Nephron progenitor cell (in vitro differentiated cells): ENCODE measurements at places on chromosomes 5 and 9.
A peak's percentile ranks its signal among the peaks of the same experiment; 100 is the strongest.

DNA sequence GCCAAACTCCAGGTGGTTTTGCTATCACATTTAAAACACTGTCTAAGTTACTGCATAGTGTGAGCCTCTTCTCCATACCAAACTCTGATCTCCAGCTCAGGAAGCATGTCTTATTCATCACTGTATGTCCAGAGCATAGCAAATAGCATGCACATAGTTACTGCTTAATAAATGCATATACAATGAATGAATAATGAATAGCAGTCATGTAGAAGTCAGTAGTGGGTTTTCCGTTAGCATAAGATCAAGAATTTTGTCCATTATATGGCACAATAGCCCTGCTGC is 329.4 kb downstream of the ARRDC3 start:
- no peak overlapping the region for H3K4me3 ChIP-seq
- H3K27ac ChIP-seq: peak overlapping the region; percentile 4
- H3K36me3 ChIP-seq: peaks cover 20% of the 10 kb centered on the region
- peaks cover 14% of the 10 kb centered on the region for H3K4me1 ChIP-seq
- no peaks in the 10 kb centered on the region for H3K27me3 ChIP-seq
- no peak for DNase-seq

GRCh38 chr5:54994628-54995027 is 9.2 kb upstream of the ESM1 start:
- peaks cover 16% of the 10 kb centered on the region for H3K4me1 ChIP-seq
- no peak overlapping the region for H3K4me3 ChIP-seq
- no peaks in the 10 kb centered on the region for H3K27me3 ChIP-seq
- no peaks in the 10 kb centered on the region for H3K36me3 ChIP-seq

DNA sequence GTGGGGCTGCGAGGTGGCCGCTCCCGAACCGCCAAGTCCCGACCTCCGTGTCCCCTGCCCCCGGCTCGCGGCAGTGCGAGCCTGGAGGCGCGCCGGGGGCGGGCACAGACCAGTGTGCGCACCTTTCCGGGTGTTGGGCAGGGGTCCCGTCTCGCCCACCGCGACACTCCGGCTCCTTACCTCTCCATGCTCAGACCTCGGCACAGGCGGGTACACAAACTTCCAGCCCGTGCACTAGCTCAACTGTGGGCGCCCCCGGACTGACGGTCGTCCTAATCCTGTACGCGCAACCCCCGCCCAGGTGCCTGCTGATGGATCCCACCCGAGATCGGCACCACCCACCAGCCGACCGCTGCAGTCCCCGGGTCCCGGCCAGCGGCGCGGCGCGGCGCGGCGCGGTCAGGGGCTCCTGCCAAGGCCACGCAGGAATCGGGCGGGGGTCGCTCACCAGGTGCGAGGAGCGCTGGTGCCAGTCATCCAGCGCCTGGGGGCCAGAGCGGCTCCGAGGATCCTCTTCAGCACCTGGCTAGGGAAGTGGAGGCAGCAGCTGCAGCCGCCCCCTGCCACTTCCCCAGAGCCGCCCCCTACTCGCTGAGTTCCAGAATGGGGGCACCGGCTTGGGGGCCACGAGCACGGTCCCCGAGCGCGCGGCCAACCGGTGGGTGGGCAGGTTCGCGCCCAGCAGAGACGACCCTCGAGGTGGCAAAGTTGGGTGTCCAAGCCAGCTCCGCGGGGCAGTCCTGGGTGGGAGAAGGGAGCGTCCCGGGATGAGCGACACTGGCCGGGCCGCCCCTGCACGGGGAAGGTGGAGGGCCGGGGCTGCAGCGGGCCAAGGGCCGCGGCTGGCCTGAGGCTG is 511 bp downstream of the SEMA5A start:
- peaks cover 16% of the 10 kb centered on the region for H3K36me3 ChIP-seq
- peak overlapping the region; percentile 92 for H3K4me3 ChIP-seq
- peak; percentile 51 for DNase-seq
- H3K27ac ChIP-seq: no peak overlapping the region

DNA sequence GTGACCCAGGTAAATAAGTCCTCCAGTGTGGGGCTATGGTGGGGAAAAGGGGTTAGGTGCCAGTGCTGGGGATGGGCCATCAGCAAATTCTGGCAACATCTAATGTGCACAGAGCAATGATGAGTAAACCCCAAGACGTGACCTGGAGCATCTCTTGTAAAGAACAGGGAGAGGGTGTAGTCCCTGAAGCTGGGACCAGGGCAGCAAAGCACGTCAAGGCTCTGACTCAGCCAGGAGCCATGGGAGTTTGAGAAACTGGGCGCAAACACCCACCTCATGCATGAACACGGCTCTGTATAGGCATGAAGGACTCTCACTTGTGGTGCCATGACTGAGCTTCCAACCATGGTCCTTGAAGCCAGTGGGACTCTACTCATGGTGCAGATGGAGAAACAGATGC is 51.8 kb downstream of the DUSP1 start:
- H3K27ac ChIP-seq: no peak overlapping the region
- H3K36me3 ChIP-seq: no peaks in the 10 kb centered on the region
- DNase-seq: no peak
- no peak overlapping the region for H3K4me3 ChIP-seq
- peaks cover 10% of the 10 kb centered on the region for H3K4me1 ChIP-seq

GRCh38 chr5:148011398-148012137 is 52.2 kb upstream of the SPINK5 start:
- H3K36me3 ChIP-seq: no peaks in the 10 kb centered on the region
- no peak overlapping the region for H3K4me3 ChIP-seq
- H3K27ac ChIP-seq: no peak overlapping the region
- H3K4me1 ChIP-seq: peaks cover 10% of the 10 kb centered on the region

DNA sequence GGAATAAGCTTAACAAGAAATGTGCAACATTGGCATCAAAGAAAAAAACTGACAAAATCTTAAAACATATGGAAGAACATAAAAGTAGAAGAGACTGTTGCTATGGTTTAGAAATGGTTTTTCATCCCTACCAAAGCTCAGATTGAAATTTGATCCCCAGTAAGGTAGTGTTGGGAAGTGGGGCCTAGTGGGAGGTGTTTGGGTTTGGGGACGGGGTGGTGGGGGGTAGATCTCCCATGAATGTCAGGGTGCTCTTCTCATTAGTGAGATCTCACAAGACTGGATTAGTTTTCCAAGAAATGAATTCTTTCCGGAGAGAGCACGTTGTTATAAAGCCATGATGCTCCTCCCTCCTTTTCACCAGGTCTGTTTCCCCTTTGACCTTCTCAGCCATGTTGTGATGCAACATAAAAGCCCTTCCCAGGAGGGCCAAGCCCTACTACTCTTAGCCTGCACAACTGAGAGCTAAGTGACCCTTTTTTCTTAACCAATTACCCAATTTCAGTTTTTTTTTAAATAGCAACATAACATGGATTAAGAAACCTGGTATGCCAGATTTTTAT is 10.6 kb downstream of the TMEM167A start:
- H3K36me3 ChIP-seq: peaks cover 38% of the 10 kb centered on the region
- no peaks in the 10 kb centered on the region for H3K27me3 ChIP-seq
- no peak for DNase-seq
- no peak overlapping the region for H3K27ac ChIP-seq

DNA sequence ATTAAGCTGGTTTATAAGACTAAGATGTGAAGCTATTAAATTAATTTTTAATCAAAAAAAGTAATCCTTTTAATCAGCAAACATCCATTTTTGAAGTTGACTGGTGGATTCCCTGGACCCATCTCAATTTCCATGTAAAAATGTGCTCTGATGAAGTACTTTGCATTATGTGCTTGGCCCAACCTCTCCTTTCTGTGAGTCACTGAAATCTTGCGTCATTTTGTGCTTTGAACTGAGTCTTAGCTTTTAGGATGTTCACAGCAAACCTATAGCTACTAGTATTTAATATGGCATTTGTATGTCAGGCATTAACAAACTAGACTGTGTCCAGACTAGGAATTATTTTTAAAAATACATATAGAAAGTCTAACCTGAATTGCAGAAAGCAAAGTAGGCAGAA is 55.0 kb upstream of the CDH12 start:
- no peaks in the 10 kb centered on the region for H3K27me3 ChIP-seq
- no peaks in the 10 kb centered on the region for H3K4me1 ChIP-seq

DNA sequence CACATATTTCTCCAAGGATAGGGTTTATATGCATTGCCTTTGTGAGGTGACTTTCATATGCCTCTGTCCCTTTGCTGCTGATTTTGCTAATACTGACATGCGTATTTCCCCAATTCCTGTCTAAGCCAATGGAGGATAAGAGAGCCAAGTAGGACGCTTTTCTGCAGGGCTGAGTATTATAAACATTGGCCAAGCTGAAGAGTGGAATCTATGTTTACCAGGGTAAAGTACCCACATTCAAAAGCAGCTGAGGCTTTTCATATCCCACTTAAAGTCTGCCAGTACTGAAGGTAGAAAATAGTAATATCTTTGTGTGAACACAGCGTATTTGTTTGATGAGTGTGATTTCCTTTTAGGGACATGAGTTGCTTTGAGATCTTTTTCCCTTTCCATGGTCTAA is 128.8 kb upstream of the GPR151 start:
- H3K4me3 ChIP-seq: no peak overlapping the region
- H3K4me1 ChIP-seq: peaks cover 12% of the 10 kb centered on the region
- no peaks in the 10 kb centered on the region for H3K36me3 ChIP-seq
- DNase-seq: no peak
- peaks cover 7% of the 10 kb centered on the region for H3K27me3 ChIP-seq
- H3K27ac ChIP-seq: no peak overlapping the region

- H3K4me1 ChIP-seq: no peaks in the 10 kb centered on the region
- no peak for DNase-seq
- H3K27me3 ChIP-seq: peaks cover 4% of the 10 kb centered on the region
- H3K36me3 ChIP-seq: peaks cover 38% of the 10 kb centered on the region
Observed at GRCh38 chr5:9201011-9201410, 344.9 kb downstream of the SEMA5A start.

GRCh38 chr9:135792268-135793128 is 90.5 kb downstream of the KCNT1 start:
- H3K36me3 ChIP-seq: no peaks in the 10 kb centered on the region
- H3K27ac ChIP-seq: no peak overlapping the region
- DNase-seq: no peak

GRCh38 chr5:131810510-131811249 is 13.9 kb upstream of the FNIP1 start:
- peaks cover 9% of the 10 kb centered on the region for H3K27me3 ChIP-seq
- H3K4me3 ChIP-seq: no peak overlapping the region
- H3K27ac ChIP-seq: no peak overlapping the region
- H3K4me1 ChIP-seq: no peaks in the 10 kb centered on the region

DNA sequence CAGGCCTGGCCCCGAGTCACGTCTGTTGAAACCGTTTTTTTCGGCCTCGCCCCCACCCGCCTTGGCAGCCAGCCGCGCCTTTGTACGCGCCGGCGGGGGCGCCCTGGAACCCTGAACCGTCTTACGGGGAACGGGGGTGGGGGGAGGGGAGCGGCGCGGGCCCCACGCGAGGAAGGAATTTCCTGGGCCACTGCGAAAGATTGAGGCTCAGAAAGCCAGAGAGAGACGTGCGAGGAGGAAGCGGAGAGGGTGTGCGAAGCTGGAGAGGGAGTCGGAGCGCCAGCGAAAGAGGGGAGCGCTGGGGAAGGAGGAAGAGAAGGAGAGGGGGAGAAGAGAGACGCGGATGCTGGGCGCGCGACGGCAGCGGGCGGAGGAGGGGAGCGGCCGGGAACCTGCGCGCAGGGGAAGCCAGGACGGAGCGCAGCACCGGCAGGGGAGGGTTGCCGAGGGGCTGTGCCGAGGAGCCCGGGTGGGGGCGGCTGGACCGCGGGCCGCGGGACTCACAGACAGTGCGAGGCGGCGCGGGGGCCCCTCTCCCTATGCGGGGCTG is 4.6 kb upstream of the PRDM12 start:
- no peaks in the 10 kb centered on the region for H3K36me3 ChIP-seq
- no peak overlapping the region for H3K27ac ChIP-seq
- peaks cover 100% of the 10 kb centered on the region for H3K27me3 ChIP-seq
- peak overlapping the region; percentile 69 for H3K4me3 ChIP-seq

GRCh38 chr5:163789870-163790269 is 284.5 kb downstream of the MAT2B start:
- H3K27ac ChIP-seq: no peak overlapping the region
- DNase-seq: no peak
- H3K36me3 ChIP-seq: no peaks in the 10 kb centered on the region

GRCh38 chr5:126274076-126274762 is 149.0 kb upstream of the GRAMD2B start:
- H3K4me1 ChIP-seq: no peaks in the 10 kb centered on the region
- H3K4me3 ChIP-seq: no peak overlapping the region
- no peaks in the 10 kb centered on the region for H3K36me3 ChIP-seq
- DNase-seq: no peak
- no peak overlapping the region for H3K27ac ChIP-seq

- no peak for DNase-seq
- no peak overlapping the region for H3K4me3 ChIP-seq
- no peak overlapping the region for H3K27ac ChIP-seq
- H3K36me3 ChIP-seq: no peaks in the 10 kb centered on the region
- peaks cover 11% of the 10 kb centered on the region for H3K4me1 ChIP-seq
Observed at GRCh38 chr9:136740971-136741882, 1.5 kb downstream of the LCN10 start.

DNA sequence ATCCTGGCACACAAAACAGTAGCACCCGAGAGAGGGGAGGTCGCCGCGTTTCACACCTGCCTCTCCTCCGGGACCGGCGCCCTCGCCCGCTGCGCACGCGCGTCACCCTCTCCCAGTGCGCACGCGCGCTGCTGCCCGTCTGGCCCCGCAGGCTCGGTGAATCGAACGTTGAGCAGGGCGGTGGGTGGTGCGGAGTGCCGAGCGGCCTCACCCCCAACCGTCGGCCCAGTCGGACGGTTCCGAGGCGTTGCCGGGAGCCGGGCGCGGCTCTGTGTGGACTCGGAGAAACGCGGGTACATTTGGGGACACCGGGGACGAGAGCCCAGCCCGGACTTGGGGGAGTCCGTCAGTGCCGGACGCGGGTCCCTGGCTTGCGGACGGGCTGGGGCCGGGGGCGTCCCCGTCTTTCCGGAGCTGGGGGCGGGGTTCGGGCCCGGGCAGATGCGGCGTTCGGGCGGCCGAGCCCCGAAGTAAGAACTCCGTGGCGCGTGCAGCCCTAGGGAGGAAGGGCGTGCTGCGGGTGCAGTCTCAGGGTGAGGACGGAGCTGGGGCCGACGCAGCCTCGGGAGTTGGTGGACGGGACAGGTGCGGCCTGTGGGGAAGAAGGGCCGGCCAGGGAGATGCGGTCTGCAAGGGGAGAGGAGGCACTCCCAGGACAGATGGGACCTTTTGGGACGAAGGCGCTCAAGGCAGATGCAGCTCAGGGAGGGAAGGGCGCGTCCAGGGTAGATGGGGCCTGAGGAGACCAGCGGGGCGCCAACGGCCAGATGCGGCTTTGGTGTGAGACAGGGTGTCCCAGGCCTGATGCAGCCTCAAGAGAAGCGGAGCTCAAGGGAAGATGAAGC is at the start of gene POMT1:
TSS of gene POMT1 (plus strand) at position 138 of the 845 bp plus-strand sequence. CDS start 1,301 bp downstream, outside the sequence.
- peaks cover 43% of the 10 kb centered on the region for H3K36me3 ChIP-seq
- DNase-seq: peak; percentile 89
- H3K27ac ChIP-seq: peak within 1 kb of the TSS; percentile 83
- peak within 1 kb of the TSS; percentile 97 for H3K4me3 ChIP-seq
- peaks cover 37% of the 10 kb centered on the region for H3K4me1 ChIP-seq
- peaks cover 3% of the 10 kb centered on the region for H3K27me3 ChIP-seq
